IPS DF 6.9 (cell line): ENCODE measurements at places on chromosomes 12 and 14.

- no peaks in the 10 kb centered on the region for H3K27me3 ChIP-seq
- H3K36me3 ChIP-seq: no peaks in the 10 kb centered on the region
- no peak overlapping the region for H3K27ac ChIP-seq
- no peak for DNase-seq
- H3K4me3 ChIP-seq: no peak overlapping the region
- no peaks in the 10 kb centered on the region for H3K4me1 ChIP-seq
Observed at GRCh38 chr12:10025236-10025635, 5.2 kb upstream of the CLEC9A start.

DNA sequence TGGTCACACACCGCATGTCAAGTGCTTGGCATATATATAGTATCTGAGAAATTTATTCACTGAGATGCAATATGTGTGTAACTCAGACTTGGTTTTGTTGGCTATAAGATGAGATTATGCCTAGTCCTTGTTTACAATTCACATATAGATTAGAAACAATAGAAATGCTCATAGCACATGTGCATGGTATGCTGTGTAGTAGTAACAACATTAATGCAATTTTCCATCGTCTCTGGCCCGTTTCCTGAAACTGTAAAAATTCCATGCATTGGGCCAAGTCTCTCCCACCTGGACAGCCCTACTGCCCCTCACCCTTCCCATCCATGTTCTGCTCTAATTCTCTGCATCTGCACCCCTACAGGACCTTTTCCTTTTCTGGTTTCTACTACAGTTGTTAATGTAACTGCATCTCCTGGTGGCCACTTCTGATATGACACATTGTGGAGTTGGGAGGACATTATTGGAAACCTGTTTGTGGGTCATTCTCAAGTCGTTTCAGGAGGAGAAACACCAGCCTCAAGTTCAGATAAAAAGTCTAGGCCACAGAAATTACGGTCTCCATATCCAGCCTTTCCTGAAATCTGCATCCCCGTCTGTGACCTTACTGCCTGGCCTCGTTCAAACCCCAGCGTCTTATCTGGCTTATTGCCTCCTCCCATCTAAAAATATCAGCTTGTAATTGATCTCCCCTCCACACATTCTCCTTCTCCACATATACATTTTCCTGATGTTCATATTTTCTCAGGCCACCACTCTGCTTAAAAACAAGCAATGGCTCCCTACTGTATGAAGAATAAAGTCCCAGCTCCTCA is 37.5 kb downstream of the EMP1 start:
- DNase-seq: peak; percentile 31
- no peak overlapping the region for H3K27ac ChIP-seq
- H3K36me3 ChIP-seq: no peaks in the 10 kb centered on the region

DNA sequence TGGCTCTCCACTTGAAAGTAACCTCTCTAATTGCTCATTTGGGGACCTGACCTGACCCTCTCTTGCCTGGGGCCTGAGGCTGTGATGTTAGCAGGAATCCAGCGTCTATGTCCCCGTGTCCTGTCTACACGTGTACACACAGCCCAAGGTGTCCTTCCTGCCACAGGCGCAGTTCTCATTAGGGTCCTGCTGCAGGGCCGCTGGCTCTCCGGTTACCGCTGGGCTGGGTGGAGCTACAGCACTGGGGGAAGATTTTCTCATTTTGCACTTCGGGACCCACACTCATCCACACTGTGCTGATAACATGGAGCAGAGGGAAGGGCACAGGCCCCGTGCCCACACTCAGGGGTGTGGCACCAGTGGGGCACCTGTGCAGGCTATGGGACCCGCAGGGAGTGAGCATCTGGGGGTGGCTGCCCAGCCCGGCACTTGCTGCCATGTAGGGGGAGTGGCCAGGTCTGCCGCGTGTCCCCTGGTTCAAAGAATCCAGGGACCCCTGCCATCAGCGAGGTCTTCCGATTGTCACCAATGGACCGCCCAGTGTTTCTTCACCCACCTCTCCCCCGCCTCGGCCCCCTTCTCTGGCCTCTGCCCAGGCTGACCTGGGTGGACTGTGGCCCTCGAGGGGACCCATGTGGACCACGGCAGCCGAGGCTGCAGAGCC is 98.7 kb upstream of the SFSWAP start:
- H3K4me3 ChIP-seq: no peak overlapping the region
- no peaks in the 10 kb centered on the region for H3K27me3 ChIP-seq
- no peaks in the 10 kb centered on the region; the same call in 1 of the 2 replicates for H3K4me1 ChIP-seq
- no peak overlapping the region for H3K27ac ChIP-seq

GRCh38 chr14:57245941-57246340 is 22.8 kb downstream of the EXOC5 start:
- no peak overlapping the region for H3K27ac ChIP-seq
- no peak for DNase-seq
- H3K4me3 ChIP-seq: no peak overlapping the region

DNA sequence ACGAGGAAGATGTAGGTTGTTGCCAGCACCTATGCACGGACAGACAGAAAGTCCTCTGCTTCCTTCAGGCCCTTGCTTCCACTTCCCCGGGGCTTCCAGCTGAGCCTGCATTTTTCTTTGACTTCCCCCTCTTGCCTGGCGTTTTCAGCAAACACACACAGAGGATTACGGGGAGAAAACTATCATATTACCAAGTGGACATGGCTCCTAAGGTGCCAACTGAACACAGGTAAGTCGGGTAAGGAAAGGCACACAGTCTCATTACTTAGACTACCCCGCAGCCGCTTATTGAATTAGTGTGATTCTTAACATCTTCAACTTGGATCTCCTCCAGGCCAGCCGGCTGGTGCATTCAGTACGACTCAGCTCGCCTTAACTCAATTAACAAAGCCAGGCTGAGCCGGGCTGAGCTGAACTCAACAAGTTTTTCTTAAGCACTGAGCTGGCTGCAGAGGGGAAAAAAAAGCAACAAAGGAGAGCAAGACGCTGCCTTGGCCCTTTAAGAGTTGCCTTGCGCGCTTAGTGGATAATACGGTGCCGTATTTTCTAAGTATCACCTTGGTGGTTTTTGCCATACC is 19.2 kb upstream of the MAP1LC3B2 start:
- peaks cover 2% of the 10 kb centered on the region; the same call in 1 of the 2 replicates for H3K4me1 ChIP-seq
- DNase-seq: no peak
- no peaks in the 10 kb centered on the region for H3K27me3 ChIP-seq
- H3K4me3 ChIP-seq: no peak overlapping the region
- H3K27ac ChIP-seq: no peak overlapping the region
